Stimulated activated CD4-positive, alpha-beta T cell treated with anti-CD3 and anti-CD28 coated beads, Interleukin-2, amount 100 ng/mL, for 4 hours (primary cell): ENCODE measurements at places on chromosomes 2 and 18.

- no peak for DNase-seq
Observed at GRCh38 chr2:240235811-240236210, 95.4 kb upstream of the OTOS start.

GRCh38 chr2:45287045-45287444 lies 277.8 kb upstream of the SIX2 start:
- DNase-seq, result no peak

DNA sequence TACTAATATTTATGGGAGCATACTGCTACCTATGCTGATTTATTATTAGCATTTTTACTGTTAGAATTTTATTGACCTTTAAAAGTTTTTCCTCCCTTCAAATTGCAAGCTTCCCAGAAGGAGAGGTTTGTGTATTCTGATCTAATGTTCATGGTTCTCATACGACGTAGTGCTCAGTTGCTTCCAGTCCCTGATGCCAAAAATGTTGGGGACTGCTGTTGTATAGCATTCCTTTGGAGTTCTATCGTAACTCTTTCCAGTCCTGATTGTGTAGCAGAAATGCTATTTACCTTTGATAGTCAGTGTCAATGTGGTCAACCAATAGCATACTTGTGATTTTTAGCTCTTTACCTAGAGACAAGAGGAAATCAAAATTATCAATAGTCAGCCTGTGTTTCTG lies 69.5 kb upstream of the ZSWIM2 start:
- no peak for DNase-seq

DNA sequence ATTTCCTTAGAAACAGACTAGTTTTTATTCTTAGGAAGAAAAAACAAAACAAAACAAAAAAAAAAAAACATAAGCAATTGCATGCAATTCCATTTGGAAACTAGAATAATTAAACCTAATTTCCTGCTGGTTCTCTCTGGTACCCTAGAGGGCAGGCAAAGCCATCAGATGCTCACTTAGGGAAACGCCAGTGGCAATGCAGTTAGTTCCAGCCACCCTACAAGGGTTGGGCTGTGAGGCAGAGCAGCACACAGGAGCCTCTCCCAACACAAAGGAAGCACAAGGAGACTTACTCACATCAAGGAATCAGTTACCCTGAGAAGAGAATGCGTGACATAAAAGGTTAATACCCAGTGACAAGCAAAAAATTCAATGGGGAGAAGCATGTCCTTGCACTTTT lies 28.8 kb downstream of the CCDC93 start:
- DNase-seq, result no peak

DNA sequence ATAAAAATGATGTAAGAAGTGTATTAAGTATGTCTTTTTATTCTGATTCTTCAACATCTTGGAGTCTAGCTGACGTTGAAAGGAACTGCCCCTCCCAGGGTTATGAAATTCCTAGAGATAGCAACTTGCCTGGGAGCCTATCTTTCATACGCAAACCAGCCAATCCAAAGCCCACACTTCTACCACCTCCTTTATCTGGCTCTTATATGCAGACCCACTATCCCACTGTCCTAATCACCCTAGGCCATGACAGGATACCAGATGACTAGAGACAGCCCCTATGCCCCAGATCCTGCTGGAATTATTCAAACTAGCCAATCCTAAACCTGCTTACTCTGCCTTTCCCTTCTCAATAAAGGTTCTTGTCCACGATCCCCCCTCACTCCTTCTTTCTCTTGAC lies 11.8 kb upstream of the CDC42EP3 start:
- DNase-seq, result no peak

GRCh38 chr2:34632327-34632726 lies 1033.2 kb upstream of the FAM98A start:
- DNase-seq, result no peak

- DNase-seq, result no peak
Observed at GRCh38 chr18:9852266-9853081, 33.3 kb upstream of the TXNDC2 start.

GRCh38 chr2:29347774-29348461 lies 232.7 kb downstream of the CLIP4 start:
- no peak for DNase-seq
